ENCODE measurements at places on chromosomes 6 and 20.

GRCh38 chr6:105318660-105319059 is 84.2 kb downstream of the PREP start:
- no peak for DNase-seq

GRCh38 chr20:1897541-1897940 is 2.3 kb downstream of the SIRPA start:
- no peak for DNase-seq

DNA sequence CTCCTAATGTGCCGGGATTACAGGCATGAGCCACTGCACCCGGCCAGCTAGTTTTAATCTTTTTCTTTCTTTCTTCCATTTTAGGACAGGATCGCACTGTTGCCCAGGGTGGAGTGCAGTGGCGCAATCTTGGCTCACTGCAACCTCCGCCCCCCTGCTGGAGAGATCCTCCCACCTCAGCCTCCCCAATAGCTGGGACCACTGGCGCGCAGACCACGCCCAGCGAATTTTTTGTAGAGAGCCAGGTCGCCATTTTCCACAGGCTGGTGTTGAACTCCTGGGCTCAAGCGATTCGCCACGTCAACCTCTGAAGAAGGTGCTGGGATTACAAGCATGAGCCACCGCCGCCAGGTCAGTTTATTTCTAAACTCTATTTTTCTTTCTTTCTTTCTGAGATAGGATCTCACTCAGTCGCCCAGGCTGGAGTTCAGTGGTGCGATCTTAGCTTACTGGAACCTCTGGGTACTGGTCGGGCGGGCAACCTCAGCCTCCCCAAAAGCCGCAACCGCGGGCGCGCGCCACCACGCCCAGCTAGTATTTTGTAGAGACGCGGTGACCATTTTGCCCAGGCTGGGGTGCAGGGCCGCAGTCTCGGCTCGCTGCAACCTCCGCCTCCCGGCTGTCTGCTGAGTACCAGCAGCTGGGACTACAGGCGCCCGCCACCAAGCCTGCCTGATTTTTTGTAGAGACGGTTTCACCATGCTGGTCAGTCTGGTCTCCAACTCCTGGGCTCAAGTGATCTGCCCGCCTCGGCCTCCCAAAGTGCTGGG is 20.0 kb upstream of the LIN28B start:
- DNase-seq: no peak

GRCh38 chr6:157428427-157429202 is 47.6 kb downstream of the ZDHHC14 start:
- no peak for DNase-seq

DNA sequence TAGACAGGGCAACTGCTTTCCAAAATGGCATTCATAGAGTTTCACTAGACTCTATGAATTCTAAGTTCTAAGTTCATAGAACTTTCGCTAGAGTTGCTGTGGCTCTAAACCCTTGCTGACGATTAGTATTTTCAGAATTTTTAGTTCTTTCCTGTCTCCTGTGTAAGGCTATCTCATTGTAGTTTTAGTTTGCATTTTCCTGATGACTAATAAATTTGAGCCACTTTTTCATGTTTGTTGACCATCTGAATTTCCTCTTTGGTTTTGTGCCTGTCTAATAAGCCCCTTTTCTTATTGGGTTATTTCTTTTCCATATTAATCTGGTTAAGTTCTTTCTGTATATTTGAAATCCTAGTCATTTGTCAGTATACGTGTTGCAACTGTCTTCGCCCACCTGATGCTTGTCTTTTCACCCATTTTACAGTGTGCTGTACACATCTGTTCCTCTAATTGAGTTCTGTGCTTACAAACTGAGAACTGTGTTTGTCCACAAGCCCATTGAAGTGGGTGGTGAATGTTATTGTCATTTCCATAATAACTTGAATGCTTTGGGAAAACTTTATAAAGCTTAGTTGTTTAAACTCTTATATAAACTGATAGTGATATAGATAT is 177.7 kb upstream of the CDYL start:
- DNase-seq: no peak

GRCh38 chr6:117542493-117542892 is 59.8 kb downstream of the GOPC start:
- DNase-seq: no peak

DNA sequence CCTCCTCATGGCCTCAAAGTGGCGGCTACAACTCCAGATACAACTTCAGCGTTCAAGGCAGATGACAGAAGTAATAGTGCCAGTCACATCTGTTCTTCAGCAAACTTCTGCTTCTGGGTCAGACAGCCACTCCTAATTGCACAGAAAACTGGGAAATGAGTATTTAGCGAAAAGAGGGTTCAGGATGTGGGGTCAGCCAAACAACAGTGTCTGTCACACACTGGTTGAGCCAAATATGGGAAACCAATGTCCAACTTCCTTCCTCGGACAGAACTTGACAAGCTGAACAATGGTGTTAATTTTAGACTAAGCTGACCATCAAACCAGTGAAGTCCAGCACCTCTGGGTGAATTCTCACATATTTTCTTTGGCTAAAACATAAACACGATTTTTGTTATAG is 22.1 kb downstream of the NUDT3 start:
- no peak for DNase-seq

Data from NCI-H187 treated with DMSO at 0.1 percent for 48 hours (cell line).